ENCODE measurements at places on chromosomes 7 and 10.

GRCh38 chr10:62475551-62475950 lies 101.4 kb downstream of the ZNF365 start:
- DNase-seq, result no peak

GRCh38 chr7:15085366-15085765 lies 182.8 kb upstream of the DGKB start:
- DNase-seq, result no peak

DNA sequence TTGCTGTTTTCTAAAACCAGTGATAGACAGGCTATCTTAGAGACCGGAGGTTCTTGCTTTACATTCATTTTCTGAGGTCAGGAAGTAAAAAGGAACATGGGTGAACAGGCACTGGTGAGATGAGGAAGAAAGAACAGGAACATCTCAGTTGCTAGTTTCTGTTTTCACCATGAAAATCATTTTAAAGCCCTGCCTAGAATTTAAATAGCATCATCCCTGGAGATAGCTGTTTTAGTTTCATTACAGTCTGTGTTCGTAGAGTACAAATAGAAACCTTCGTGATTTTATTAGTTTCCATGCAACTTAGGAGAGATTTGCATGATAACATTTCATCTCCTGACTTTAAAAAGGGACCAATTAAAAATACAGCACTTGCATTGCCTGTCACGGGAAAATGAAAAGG lies 14.7 kb downstream of the KCNMA1 start:
- DNase-seq, result no peak

GRCh38 chr10:124586142-124586541 lies 124.5 kb downstream of the LHPP start:
- DNase-seq, result no peak

DNA sequence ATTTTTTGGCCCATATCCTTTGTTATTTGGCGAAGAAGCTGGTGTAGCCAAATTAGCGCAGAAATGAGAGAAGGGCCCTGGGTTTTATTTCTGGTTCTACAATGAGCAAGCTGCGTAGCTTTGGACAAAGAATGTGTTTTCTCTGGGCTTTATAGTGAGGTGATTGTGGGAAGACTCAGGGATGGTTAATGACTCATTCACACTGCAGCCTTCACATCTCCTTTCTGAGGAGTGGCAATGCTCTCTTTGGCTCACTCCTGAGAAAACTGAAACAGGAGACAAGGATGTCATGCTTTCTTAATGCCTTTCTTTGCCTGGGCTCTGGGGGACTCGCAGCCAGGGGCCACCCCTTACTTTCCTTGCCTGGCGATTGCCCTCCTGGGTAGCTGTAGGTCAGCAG lies 271.0 kb upstream of the PODXL start:
- DNase-seq, result no peak

DNA sequence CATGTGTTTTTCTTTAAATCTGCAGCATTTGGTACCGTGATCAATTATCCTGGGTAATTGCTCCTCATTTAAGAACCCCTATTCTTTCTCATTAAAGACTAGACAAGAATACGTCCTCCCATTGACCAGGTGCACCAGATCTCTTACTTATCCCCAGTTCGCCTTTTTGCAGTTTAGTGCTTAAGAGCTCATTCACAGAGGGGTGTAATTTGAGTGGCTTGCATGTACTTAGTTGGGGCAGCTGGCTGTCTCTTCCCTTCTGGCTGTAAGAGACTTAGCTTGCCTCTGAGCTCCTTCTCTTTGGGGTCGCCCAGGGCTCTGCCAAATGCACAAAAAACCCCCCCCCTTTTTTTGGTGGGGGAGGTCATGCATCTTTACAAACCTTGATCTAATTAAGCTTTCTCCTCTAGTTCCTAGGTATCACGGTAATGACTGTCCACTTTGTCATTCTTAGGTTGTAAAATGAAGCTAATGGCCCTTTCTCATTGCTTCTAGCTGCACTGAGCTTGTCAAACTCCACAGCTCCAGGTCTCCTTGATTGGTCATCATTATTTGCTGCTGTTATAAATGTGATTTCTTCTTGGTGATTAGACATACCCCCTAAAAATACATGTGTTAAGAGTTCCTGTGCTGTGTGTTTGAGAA lies 26.3 kb downstream of the GAD2 start:
- no peak for DNase-seq

DNA sequence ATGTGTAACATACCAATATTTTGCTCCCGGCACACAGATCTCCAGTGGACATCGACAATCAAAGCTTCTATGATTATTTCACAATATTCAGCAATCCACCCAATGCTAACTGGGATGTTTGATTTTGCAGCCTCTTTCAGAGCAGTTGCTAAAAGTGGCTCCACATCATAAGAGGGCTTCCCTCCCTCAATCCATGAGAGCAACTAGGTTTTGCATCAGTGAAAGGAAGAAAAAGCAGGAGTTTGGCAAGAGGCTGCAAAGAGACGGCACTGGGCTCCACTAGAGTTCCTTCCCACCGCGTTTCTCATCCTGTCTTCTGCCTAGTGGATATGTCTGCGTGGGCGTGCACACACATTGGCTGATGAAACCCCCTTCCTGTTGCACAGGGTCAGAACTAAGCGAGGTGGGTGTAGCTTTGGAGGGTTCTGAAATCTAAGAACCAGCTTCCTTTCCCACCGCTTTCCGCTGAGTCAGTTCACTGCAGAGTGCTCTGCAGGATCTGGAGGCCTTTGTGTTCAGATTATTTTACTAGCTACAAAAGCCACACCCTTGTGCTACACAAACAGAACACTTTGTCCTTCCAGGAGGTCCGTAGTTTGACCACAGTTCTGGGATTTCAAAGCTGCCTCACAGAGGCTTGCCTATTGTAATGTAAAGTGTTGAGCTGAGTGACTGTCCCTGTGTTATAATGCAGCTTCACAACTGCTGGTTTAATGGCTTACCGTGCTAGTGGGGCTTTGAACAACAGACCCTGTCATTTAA lies 28.1 kb downstream of the ARL4A start:
- DNase-seq, result peak; percentile 33

GRCh38 chr7:13036256-13036780 lies 348.9 kb downstream of the ARL4A start:
- DNase-seq, result no peak

- DNase-seq, result no peak
Observed at GRCh38 chr7:108158776-108159175, 28.6 kb upstream of the LAMB4 start.

DNA sequence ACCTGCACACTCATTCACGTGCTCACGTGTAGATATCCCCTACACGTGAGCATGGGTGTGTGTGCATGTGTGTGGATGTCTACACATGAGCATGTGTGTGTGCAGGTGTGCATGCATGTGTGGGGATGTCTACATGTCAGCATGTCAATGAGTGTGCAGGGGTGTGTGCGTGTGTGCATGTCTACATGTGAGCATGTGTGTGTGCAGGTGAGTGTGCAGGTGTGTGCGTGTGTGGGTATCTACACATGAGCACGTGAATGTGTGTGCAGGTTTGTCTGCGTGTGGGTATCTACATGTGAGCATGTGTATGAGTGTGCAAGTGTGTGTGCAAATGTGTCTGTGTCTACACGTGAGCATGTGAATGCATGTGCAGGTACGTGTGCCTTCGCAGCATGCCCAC lies 274.8 kb downstream of the PTPRN2 start:
- no peak for DNase-seq

GRCh38 chr7:98911916-98912315 lies 33.6 kb downstream of the TRRAP start:
- no peak for DNase-seq

DNA sequence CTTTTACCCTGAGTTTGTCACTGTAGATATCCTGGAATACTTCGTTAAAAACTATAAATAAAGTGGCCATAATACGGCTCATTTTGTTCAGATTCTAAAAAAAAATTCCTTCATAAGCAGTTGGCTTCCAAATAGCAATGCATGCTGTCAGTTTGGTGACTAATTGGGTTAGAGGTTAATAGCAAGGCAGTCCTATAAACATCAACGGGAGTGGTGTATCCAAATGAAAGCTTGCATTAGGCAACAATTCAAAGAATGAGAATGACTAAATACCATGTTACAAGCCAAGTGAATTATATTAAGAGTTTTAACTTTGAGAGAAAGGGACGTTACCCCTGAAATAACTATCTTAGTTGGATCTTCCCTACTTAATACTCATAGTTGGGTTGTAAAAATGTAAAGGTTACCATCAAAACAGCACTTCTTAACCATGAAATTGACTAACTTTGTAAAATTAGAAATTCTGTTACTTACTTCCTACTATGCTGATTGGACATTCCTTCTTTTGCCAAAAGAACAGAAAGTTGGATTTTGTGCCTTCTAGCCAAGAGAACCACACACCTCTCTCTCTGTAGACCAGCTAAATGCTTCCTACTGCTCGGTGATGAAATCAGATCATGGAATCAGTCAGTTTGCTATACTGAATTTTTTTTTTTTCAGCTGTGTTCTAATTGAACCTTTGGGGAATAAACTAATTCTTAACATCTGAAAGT lies 98.0 kb downstream of the KAT6B start:
- DNase-seq, result no peak

DNA sequence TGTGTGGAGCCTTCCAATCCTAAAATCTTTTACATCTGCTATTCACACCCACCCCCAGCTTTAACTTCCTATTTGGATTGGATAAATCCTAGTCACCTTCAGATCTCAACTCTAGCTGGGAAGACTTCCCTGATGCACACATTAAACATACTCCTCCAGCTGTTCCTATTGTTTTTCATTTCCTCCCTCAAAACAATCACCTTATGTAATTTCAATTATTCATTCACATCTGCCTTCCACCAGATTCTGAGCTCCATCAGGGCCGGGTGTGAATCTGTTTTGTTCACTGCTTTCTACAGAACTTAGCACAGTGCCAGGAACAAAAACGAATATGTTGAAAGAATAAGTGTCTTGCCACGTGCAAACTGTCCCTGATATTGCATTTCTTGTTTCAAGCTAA lies 497.4 kb downstream of the PLXDC2 start:
- DNase-seq, result no peak

- DNase-seq, result peak; percentile 50
Observed at GRCh38 chr10:104255311-104255981, 754 bp downstream of the GSTO1 start.

GRCh38 chr7:116113310-116113709 lies 82.7 kb upstream of the TFEC start:
- DNase-seq, result no peak

GRCh38 chr10:114871379-114871778 lies 49.8 kb downstream of the FHIP2A start:
- no peak for DNase-seq

DNA sequence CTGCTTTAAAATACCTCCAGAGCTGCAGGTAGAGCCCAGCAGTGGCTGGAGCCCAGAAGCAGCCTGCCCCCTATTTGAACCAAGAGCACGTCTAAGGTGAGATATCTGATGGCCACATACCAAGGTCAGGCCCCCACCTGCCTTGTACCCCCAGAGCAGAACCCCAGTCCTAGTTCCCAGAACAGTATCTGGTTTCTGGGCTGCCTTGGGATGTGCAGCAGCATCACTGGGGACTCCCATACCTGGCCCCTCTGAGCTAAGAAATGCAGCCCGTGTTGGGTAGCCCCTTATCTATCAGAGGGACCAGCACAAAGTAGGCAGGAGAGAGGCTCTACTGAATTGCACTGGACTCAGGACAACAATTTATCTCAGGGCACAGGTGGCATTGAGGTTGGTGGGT lies 8.9 kb downstream of the SFTPD start:
- no peak for DNase-seq

DNA sequence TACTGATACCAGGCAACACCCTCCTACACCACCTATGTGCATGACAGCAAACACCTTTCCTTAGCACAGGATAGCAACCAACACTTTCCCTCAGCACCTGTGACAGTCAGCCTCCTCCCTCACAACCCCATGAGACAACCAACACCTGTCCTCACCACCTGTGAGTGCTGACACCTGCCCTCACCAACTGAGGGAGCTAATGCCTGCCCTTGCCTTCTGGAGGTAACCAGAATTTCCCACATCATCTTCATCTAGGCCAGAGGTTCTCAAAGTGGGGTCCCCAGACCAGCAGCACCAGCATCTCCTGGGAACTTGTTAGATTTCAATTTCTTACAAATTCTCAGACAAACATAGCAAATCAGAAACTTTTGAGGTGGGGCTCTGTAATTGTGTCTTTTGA lies 112.5 kb downstream of the GRID1 start:
- no peak for DNase-seq

GRCh38 chr10:100083623-100084022 lies 2.0 kb upstream of the CPN1 start:
- no peak for DNase-seq

DNA sequence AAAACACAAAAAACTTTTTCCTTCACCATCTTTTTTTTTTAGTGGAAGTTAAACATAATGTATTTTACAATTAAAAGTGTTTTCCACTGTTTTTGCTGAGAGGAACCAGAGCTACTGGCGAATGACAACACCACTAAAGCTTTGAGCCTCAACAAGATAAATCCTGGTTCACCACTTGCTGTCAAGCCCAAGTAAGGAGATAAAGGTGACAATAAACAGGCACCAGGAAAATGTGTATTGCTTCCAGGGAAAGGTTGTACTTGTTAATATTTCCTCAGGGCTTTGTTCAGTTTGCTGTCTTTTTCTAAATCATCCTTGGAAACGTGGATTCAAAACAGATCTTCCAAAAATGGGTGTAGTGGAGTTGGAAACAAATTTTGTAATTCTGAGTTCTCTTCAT lies 109.9 kb upstream of the ANKRD30A start:
- DNase-seq, result no peak

DNA sequence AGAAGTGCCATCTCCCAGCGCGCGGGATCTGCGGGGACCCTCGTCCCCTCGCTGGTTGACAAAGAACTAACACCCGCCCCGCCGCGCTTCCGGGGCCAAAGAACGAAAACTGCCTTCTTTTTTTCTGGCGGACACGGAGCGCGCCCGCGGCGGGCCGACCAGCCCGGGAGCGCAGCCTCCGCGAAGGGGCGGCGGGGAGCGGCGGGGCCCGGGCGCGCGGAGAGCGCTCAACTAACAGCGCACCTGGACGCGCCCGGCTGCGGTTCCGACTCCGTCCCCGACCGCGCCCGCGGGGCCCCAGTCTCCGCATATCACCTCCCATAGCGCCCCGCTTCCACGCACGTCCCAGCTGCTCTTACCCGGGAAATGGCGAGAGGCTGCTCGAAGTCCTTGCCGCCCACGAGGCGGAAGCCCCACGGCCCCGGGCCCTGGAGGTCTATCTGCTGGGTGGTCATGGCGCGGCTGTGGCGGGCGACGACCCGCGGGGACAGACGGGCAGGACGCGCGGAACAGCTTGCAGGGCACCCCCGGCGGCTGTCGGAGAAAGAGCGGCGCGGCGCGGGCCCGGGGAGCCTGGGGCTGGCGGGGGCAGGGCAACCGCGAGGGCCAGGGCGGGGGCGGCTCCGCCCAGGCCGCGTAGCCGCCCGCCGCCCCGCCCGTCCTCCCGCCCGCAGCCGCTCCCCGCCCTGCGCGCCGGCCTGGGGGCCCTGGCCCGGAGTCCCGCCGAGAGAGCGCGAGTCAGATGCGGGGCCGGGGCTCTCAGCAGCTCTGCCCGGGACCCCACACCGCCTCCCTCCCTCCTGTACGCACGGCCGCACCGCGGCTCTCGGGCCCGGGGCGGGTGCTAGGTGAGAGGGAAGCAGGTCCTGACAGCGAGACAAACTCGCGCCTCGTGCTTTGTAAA lies at the start of gene PDLIM1:
TSS of gene PDLIM1 (minus strand) at position 543 of the 904 bp plus-strand sequence. CDS start at position 455, 88 bp downstream.
- no peak for DNase-seq

Measured in GF-D8 (cell line).